ENCODE measurements at places on chromosomes 12 and 14.

DNA sequence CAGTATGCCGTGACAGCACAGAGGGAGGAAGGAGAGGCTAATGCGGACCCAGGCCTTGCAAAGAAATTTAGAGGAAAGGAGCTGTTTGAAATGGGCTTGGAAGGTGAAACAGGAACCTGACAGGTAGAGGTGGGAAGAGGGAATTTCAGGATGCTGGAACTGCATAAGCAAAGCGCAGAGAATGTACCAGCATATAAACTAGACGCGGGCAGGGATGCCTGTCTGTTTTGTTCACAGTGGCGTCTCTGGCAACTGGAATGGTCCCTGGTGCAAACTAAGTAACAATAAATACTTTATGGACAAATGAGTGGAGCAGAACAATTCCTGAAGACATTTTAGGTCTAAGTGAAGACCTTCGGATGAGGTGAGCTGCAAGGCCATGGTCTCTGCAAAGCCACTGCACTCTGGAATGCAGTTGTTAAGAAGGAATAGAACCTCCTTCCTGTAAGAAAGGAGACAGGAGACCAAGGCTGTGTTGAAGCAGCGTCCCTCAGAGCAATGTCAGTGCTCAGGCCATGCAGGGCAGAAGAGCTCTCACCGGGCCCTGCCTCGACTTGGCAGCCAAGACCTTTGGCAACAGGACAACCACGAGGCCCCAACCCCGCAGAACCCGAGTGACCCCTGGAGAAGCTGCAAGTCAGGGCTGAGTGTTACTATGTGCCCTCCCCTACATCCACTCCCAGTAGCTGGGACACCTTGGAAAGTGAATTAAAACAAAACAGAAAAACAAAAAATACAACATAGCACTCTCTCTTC is 42.8 kb downstream of the PITPNM2 start:
- DNase-seq, result no peak

DNA sequence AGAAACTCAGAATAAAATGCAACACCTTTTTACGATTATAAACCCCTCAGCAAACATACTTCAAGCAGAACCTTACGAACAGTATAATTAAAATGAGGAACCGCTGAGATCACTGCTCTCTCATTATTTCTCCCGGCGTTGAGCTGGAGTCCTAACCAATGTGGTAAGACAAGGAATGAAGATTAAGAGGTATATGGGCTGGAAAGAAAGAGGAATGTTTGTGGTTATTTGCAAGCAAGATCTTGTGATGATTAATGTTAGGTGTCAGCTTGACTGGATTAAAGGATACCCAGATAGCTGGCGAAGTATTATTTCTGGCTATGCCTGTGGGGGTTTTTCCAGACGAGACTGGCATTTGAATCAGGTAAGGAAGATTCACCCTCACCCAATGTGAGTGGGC is 10.3 kb upstream of the ZNF84 start:
- no peak for DNase-seq

DNA sequence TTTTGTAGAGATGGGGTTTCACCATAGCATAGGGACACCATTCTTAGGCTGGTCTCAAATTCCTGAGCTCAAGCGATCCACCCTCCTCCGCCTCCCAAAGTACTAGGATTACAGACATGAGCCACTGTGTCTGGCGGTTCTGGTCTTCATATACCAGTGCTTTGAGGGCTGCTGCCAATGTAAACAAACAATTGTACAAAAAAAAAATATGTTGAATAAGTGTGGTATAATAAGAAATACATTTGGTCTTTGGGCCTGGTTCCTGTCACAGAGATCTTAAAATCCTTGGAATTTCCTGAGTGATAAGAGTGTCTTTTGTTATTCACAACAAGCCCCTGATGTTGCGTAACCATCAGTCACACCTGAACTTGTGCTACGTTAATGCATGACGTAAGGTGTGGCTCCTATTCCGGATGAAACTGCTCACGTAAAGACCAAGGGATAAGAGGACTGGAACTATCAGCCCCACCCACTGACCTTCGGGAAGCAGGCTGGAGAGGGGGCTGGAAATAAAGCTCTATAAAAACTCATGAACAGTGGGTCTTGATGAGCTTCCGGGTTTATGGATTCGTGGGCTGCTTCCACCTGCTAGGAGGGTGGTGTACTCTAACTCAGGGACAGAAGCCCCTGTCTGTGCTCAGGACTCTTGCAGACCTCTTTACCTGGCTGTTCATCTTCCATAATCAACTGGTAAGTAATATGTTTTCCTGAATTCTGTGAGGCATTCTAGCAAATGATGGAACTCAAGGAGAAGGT is 16.5 kb upstream of the RIMKLB start:
- DNase-seq, result peak; percentile 67

DNA sequence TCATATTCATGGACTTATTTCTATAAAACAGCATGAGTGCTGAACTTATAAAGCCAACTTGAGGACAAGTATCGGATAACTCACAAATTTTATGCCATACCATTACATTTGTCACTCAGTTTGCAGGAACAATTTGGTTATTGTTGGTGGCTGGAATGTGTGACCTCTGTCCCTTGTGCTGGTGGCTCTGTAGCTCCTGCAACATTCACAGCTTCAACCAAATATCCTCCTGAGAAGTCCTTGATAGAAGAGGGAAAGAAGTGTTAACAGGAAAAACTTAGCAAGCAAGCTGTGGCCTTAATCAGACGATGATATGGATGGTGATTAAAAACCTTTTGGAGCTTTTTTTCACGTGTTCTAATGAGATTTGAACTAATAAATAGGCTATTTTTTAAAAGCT is 61.0 kb upstream of the DNM1L start:
- DNase-seq, result no peak

DNA sequence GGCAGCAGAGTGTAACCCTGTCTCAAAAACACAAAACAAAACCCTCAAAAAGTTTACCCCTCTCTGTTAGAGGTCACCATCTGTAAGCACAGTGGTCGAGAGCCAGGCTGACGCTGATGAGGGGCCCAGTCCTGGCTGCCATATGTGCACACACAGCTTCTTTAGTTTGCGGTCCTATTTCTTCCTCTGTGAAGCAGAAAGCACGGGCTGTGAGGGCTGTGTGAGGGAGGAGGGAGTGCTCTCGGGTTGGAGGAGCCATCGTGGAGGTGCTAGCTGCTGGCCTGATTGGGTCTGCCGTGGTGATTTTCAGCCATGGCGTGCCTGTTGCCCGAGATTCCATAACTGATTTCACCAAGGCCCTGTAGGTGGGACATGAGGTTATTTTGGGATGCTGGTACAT is 3.5 kb downstream of the ULK1 start:
- no peak for DNase-seq

GRCh38 chr12:26610774-26611173 is 222.2 kb downstream of the ITPR2 start:
- DNase-seq, result no peak

- DNase-seq, result no peak
Observed at GRCh38 chr14:94144765-94145164, 15.4 kb upstream of the IFI27L2 start.

GRCh38 chr14:36362648-36363047 is 42.2 kb upstream of the MBIP start:
- DNase-seq, result no peak

DNA sequence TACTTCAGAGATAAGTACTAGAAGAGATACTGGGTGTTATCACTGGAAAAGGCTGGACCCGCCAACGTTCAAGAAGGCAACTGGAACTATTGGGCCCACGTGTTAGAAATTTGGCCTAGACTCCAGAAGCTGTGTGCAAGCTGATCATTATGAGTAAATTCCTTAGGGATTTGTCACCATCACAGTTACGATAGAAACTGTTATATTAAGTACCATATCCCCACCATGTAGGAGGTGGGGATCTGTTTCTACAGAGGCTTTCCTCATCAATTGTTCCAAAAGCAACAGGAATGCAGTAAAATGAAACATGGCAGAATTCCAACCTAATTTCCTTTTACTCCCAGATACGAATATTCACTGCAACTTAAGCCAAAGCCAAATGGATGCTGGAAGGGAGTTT is 170.7 kb downstream of the NOVA1 start:
- DNase-seq, result no peak

- no peak for DNase-seq
Observed at GRCh38 chr12:41509271-41510055, 321.3 kb downstream of the PDZRN4 start.

GRCh38 chr14:85531141-85531586 is 1.2 kb downstream of the FLRT2 start:
- DNase-seq, result no peak

DNA sequence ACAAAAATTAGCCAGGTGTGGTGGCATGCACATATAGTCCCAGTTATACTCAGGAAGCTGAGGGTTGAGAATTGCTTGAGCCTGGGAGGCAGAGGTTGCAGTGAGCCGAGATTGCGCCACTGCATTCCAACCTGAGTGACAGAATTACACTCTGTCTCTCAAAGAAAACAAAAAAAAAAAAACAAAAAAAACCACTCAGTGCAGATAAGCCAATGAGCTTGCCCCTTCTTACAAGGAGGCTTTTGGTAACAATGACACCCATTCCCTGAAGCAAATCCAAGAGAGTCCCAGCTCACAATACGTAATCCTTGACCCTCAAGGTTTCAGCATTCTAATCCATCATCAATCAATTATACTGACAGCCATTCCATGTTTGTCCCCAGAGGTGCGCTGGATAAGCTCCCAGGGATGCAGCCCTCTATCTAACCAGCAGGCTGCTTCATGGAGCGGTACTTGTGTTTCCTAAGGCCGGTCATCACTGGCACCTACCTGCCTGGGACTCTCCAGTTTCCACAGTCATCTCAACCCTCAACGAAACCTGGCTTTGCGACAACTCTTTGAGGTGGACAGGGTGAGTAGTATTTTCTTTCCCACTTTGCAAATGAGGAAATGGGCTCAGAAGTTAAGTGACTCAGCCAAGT is 12.4 kb downstream of the GCN1 start:
- no peak for DNase-seq

- DNase-seq, result no peak
Observed at GRCh38 chr14:86357876-86358275, 827.9 kb downstream of the FLRT2 start.

DNA sequence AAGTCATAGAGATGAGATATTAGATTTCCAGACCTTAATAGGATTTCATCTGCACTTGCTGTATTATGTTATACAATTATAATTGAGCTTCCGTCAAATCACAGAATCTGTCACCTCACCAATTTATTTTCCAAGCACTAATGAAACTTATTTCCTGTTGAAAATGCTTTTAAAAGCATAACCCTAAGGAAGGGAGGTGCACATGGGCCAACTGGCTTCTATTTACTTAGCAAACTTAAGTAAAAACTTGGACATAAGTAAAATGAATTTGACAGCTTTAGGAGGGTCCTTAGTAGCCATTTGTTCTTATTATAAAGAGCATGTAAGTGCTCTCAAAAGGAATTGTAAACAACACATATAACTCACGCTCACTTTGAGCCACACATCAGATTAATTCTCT is 462.2 kb upstream of the TMPO start:
- no peak for DNase-seq

DNA sequence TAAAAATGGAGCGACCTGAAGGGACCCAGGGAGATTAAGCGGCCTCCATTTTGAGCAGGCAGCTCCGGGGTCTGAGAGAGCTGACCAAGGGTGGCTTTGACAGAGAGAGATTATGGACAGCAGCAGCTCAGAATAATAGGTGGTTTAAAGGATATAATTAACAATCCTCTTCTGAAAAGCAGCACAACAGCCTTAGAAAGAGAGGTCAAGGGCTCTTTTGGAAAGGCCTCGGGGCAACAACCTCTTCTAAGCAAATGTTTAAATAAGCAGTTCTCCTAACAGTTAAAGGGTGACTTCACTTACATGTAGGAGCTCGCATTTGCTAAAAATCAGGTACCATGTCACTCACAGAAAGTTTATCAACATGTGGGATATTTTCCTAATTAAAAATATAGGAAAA is 87.2 kb upstream of the FRMD6 start:
- DNase-seq, result no peak

- DNase-seq, result peak; percentile 32
Observed at GRCh38 chr12:110582276-110583136, 612 bp downstream of the PPTC7 start.

DNA sequence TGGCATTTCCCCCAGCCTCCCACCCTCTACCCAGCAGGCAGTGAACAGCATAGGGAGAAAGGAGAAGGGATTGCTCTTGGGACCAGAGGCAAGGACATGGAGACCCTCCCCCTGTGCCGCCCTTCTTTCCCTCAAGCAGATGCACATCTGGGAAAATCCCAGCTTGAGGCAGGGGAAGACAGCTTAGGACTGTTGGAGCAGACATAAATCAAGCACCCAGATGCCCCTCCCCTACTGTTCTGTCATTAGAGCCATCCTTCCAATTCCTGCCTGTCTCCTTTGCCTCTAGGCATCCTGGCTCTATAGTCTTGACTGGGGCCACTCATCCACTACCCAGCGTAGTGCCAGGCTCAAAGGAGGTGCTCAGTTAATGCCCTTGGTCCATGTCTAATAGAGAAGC is 7.5 kb upstream of the CISTR start:
- no peak for DNase-seq

DNA sequence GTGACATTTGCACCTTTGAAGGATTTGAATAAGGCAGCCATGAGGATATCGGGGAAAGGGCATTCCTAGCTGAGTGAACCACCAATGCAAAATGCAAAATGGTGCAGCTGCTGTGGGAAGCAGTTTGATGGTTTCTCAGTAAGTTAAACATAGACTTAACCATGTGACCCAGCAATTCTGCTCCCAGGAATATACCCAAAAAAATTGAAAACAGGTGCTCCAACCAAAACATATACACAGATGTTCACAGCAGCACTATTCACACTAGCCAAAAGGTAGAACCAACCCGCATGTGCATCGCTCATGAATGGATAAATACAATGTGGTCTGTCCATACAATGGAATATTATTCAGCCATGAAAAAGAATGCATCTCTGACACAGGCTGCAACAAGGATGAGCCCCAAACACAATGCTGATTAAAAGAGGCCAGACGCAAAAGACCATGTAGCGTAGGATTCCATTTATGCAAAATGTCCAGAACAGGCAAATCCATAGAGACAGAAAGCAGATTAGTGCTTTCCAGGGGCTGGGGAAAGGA is 215.0 kb upstream of the MYL2 start:
- DNase-seq, result no peak

- no peak for DNase-seq
Observed at GRCh38 chr12:3558854-3559253, 67.9 kb downstream of the PRMT8 start.

- DNase-seq, result no peak
Observed at GRCh38 chr12:131102991-131103668, 149.4 kb downstream of the ADGRD1 start.

DNA sequence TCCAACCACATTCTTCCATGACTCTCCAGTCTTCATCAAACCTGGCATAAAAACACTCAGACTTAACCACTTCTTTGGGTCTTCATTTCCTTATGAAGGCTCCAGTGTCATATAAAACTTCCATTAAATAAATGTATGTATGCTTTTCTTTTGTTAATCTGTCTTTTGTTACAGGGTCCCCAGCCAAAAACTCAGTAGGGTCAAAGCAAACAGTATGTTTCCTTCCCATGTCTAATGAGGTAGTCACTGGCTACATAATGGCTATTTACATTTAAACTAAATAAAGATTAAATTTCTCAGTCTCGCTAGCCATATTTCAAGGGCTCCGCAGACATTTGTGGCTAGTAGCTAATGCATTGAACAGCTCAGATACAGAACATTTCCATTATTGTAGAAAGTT is 40.1 kb upstream of the STAB2 start:
- DNase-seq, result no peak

- peak; percentile 54 for DNase-seq
Observed at GRCh38 chr12:51082561-51083125, 753 bp downstream of the CSRNP2 start.

- no peak for DNase-seq
Observed at GRCh38 chr12:132422381-132423043, 67.4 kb upstream of the FBRSL1 start.
